ENCODE measurements at places on chromosomes 3 and 15.

DNA sequence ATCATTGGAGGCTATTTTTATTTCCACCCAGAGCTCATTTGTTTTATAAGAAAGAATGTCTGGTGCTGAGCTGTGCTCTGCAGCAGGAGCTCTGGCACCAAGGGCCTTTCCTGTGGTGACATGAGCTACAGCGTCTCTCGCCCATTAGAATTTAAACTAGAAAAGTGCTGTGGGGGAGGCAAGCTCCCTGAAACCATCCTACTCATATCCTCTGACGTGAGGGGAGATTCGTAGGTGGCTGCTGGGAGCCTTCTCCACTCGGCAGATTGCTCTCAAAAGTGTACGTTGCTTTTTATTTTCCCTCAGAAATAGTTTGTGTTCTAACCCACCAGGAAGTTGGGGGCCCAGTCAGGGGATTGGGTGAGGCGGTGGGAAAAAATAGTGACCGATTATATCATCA, 76.3 kb upstream of the ARHGEF3 start:
- peak; percentile 66 for ATAC-seq

GRCh38 chr3:112261742-112262141, 32.3 kb downstream of the SLC9C1 start:
- no peak for ATAC-seq

- ATAC-seq = no peak
Observed at GRCh38 chr3:134617608-134618477, 33.0 kb downstream of the KY start.

DNA sequence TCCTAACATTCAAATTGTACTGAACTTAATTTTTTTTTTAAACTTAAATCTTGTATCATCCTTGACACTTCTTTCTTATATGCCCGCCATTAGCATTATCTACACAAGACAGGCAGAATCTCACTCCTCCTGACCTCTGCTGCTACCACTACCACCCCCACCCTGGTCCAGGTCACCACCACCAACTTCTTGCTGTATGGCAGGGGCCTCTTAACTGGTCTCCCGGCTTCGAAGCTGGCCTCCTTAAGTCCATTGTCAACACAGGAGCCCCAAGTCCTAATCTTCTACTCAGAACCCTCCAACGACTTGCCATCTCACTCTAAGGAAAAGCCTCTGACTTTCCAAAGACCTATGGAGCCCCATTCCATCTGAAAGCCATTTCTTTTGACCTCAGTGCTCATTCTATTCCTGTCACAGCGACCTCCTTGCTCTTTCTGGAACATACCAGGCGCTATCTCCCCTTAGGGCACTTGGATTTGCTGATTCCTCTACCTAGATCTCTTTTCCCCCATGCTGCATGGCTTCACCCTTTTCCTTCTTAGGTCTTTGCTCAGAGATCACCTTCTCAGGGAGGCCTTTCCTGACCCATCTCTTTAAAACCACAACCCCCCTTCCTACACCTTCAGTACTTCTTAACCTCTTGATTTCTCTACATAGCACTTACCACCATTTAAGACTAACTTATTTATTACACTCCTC, 2.6 kb downstream of the PRC1 start:
- ATAC-seq = no peak

GRCh38 chr3:191641789-191642188, 180.8 kb downstream of the PYDC2 start:
- no peak for ATAC-seq

All from SK-N-SH treated with all-trans-retinoic acid at 6 μM for 48 hours (cell line).